Activated T-helper 2 cell treated with anti-CD3 and anti-CD28 coated beads, Interferon-gamma antibody, Interleukin-2, Interleukin-4, amounts not matched to agents 10 μg/mL and 5 μg/mL and 100 μg/mL, durations not matched to agents 14 hours and 24 hours and 36 hours (primary cell): ENCODE measurements at places on chromosomes 1 and 21. TPM values are rescaled to one million over a fixed set of nuclear protein-coding genes. Genes with fewer than 3 reads are reported as not detected.

GRCh38 chr1:12356004-12356890 lies 126.4 kb downstream of the VPS13D start:
- DNase-seq, result no peak

DNA sequence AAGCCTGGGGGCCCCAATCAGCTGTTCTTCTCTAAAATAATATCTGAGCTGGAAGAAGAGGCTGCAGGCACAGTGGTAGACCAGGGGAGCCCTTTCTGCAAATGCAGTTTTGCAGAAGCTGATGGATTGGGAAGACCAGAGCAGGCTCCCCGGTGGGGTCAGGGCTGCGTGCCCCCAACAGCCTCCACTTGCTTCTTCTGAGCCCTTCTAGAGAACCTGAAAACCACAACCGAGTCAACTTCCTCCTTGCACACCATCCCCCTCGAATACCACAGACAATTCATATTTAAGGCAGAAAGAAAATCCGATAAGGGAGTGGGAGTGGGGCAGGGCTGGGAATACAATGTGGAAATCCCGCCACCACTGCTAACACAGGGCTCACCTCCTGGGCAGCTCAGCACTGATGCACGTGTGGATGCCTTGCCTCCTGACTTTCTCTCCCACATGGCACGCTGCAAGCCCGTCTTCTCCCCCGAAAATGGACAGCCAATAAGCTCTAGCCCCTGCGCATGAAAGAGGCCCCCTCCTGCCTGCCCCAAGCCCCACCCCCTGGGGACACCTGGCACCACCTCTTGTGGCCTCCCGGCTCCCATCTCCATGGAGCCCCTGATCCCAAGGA lies 25.4 kb upstream of the ALDH4A1 start:
- DNase-seq, result peak; percentile 53

- no peak for DNase-seq
Measured at GRCh38 chr1:24782689-24783088, 37.4 kb downstream of the CLIC4 start.

GRCh38 chr1:34452451-34452850 lies 275.7 kb downstream of the C1orf94 start:
- DNase-seq, result no peak

DNA sequence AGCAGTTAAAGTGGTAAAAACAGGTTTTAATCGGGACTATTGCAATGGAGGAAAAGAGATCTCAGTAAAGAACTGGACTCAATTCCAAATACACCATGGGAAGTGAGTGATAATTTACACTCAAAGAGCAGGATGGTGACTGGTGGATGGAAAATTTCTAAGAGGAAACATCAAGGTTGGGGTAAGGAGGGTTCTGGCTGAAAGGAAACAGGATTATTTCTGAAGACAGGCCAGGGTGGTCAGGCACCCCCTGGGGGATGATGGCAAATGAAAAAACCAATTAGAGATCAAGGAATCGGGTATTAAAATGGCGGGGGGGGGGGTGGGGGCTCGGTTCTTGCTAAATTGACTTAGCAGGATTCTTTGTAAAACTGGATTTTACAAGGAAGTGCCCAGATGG lies 12.3 kb upstream of the HSD11B1 start:
- no peak for DNase-seq

DNA sequence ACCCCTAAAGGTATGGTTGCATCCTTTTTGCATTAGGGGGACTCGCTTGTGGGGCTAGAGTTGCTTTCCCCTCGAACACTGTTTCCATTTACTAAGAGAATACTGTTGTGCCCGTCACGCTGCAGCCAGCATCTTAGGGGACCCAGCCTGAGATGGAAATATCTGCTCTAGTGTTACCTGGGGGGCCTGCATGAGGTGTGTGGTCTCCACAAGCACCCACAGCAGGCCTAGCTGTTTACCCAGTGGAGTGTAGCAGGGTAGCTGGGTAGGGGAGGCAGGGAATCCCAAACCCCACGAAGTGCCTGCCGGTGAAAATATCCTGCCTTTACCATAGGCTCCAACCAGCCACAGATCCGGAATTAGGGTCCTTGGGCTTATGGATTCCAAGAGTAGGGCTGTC lies 303.6 kb downstream of the PTPRU start:
- DNase-seq, result no peak

The ANGPTL3 gene
- total RNA-seq, result not detected in 2 replicates
